NCI-H526 (cell line): ENCODE measurements at places on chromosomes 12 and 14.

DNA sequence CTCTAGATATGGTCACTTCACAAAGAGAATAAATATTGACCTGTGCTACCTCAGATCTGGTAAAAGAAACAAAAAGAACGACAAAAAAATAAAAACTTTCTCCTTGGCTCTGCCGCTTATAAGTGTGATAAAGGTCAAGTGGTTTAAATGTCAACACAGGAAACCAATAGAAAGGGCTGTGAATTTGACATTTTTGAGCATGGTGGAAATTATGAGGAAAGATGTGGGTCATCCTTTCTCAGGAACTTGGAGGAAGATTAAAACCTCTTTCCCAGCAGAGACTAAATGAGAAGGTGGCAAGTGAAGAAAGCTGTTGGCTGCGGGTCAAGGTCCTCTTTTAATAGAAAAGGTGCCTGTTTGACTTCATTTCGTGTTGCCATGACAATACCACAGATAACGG, 28.2 kb downstream of the TESPA1 start:
- no peak for DNase-seq

- no peak for DNase-seq
These were observed 15.5 kb downstream of the LEMD3 start for GRCh38 chr12:65184858-65185229.

GRCh38 chr14:46377305-46377704, 274.3 kb downstream of the RPL10L start:
- no peak for DNase-seq

- no peak for DNase-seq
These were observed 13.7 kb downstream of the PPP1R13B start for GRCh38 chr14:103833711-103834110.
